DMS 273 treated with DMSO at 0.1 percent for 48 hours (cell line): ENCODE measurements at places on chromosomes 12 and 14.

- DNase-seq: no peak
These were observed 11.7 kb downstream of the RACGAP1 start for GRCh38 chr12:50013361-50014147.

DNA sequence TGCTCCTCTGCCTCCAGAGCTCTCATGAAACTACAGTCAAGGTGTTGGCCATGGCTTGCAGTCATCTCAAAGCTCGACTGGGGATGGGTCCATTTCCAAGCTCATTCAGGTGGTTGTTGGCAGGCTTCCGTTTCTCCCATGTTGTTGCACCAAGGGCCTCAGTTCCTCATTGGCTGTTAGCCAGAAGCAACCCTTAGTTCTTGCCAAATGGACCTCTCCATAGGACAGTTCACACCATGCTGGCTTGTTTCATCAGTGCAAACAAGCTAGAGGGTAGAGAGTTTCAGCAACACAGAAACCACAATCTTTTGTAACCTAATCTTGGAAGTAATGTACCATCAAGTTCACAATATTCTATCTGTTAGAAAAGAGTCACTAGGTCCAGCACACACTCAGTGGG is 22.7 kb upstream of the PPM1A start:
- DNase-seq: no peak

DNA sequence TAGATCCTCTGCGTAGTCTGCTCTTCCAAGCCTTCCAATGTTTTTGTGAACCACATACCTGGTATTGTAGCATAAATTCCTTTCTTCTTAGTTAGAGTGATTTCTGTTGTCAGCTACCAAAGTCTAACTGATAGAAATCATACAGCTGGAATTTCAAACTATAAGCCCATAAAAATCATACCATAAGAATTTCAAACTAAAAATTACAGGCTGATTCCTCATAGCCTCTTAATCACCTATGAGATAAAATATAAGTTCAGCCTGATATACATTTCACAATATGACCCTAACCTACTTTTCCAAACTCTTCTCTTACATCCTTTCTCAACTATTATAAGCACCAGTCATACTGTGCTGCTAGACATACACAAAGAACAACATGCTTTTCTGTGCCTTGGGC is 64.8 kb downstream of the PTHLH start:
- DNase-seq: no peak

- no peak for DNase-seq
These were observed 51.2 kb upstream of the AMN start for GRCh38 chr14:102870994-102871831.

GRCh38 chr14:87231336-87232026 is 761.5 kb downstream of the GALC start:
- no peak for DNase-seq

GRCh38 chr14:51419685-51420084 is 179.6 kb downstream of the TMX1 start:
- no peak for DNase-seq

GRCh38 chr12:19620222-19620621 is 180.9 kb downstream of the AEBP2 start:
- no peak for DNase-seq

DNA sequence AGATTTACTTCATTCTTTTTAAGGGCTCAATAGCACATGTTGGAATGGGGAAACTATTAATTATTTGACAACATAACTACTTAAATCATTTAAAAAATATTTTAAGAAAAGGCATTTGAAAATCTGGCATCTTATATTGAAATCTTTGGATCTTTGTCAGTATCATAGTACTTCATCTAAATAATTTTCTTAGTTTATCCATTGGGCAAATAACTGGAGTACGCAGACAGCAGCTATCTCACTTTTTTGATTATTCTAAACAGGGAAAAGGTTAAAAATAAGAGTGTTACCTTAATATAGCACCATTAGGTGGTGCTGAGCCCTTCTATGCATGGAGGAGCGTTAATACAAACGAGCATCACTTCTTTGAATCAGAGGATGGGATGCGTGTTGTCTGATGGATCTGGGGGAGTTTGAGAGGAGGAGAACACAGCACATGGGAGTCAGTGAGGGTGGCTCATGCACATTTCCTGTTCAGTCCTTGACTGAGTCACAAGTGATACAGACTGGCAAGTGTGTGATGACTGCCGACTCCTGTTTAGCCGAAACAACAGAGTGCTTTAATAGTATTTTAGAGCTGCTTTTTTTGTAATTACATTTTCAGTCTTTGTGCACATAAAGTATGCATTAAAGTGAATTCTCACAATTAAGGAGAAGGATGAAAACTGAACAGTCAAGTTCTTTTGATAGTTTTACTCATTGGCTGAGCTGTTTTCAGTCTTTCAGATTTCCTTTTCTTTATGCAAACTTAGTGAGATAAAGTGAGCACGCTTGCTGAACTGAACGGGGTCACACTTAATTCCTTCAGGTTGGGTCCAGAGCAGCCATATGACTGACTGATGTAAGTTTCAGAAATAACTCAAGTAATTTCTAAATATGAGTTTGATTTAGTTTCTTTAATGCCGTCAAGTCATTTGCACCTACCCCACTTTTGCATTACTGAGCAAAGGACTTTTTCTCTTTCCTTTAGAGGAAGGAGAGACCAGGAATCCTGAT is 92.7 kb downstream of the DIP2B start:
- DNase-seq: no peak

DNA sequence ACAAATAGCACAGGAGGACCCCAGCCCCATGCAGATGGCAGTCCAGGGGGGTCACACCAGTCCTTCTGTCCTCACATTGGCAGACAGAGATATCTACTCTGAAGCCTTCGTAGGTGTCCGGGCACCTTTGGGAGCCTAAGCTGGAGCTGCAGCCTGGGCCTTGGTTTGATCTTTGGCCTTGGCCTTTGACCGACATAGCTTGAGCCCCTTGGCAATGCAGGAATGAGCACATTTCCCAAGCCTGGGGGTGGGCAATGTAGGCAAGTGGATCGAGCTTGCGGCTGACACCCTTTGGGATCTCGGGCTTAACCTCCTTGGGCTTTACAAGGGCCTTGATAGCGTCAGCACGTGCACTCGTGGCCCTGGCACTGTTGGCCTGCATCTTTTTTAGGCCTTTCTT is 6.4 kb downstream of the COQ5 start:
- no peak for DNase-seq

GRCh38 chr14:54192610-54193009 is 204.2 kb upstream of the CDKN3 start:
- no peak for DNase-seq

GRCh38 chr12:120914794-120915193 is 10.6 kb upstream of the SPPL3 start:
- no peak for DNase-seq

- no peak for DNase-seq
These were observed 165.8 kb downstream of the EMP1 start for GRCh38 chr12:13362260-13362841.

DNA sequence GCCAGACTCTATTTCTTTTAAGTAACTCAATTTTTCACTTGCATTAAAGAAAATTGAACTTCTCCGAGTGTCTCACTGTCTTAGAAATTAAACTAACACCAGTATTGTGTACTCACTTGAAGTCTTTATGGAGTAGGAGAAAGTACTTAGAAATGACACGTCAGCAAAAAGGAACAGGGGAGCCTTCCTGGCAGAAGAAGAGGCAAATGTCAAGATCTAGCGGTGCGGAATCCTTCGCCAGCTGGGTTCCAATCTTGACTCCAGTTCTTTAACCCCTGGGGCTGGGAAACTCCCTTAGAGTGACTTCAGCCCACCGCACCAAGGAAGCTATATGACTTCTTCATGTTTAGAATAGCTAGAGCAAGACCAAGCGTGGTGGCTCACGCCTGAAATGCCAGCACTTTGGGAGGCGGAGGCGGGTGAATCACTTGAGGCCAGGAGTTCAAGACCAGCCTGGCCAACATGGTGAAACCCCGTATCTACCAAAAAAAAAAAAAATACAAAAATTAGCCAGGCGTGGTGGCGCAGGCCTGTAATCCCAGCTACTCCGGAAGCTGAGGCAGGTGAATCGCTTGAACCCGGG is 34.4 kb downstream of the WBP11 start:
- no peak for DNase-seq
